ENCODE measurements at places on chromosomes 12 and 14.

DNA sequence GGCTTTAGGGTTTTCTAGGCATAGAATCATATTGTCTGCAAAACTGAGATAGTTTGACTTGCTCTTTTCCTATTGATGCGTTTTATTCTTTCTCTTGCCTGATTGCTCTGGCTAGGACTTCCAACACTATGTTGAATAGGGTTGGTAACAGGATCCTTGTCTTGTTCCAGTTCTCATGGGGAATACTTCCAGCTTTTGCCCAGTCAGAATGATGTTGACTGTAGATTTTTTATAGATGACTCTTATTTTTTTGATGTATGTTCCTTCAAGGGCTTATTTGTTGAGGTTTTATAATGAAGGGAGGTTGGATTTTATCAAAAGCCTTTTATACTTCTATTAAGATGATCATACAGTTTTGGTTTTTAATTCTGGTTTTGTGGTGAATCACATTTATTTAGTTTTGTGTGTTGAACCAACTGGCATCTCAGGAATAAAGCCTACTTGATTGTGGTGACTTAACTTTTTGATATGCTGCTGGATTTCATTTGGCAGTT, 478.2 kb downstream of the TMEM117 start:
- DNase-seq: no peak

- peak; percentile 69 for DNase-seq
These were observed 4.1 kb downstream of the SINHCAF start for GRCh38 chr12:31321897-31322228.

DNA sequence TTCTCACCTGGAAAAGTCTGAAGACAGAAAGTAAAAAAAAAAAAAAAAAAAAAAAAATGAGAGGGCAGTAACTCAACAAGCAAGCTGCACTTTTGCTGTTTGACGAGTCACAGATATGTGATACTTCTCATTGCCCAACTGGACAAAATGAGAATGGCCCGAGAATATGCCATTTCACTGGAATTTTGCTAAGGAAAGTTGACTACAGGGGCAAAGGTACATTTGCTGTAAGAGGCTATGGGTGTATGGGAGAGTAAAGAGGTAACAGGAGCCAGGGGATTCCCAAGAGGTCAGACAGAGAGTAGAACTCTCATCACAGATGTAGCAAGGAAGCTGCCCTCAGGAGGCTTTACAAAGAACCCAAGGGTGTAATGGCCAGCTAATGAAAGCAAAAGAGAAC, 22.9 kb downstream of the KIF21A start:
- DNase-seq: no peak

DNA sequence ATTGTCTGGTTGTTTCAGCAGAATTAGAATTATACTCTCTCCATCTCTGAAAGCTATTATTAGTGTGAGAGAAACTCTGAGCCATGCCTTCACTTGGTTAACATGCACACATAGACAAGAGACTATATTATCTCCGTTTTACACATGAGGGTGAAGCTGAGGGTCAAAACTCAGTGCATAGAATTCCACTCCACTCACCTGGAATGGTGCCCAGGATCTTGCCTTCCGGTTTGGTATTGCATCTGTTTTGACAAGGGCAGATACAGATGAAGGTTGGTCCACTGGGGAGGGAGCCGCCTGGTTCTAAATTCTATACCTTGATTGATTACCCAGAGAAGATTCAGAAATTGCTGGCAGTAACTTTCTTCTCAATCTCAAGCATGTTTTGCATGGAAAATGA, 149.5 kb upstream of the PELI2 start:
- peak; percentile 8 for DNase-seq

DNA sequence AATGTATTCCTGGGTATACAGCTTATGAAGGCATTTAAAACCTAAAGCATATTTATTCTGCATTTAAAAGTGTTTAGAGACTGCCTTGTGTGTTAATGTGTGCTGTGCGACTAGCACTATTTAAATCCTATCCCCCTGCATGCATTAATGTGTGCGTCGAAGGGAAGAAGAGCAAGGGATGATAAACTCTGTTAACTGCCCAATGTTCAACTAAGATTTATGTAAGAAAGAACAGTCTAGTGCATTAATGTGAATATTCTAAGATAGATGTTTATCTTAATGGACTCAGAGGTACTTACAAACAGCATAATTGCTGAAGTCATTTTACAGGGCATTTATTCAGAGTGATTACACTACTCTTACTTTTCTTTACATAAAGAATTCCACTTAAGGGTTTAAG, 424.8 kb downstream of the DIO2 start:
- no peak for DNase-seq

GRCh38 chr12:67637718-67638117, 10.8 kb upstream of the DYRK2 start:
- no peak for DNase-seq

DNA sequence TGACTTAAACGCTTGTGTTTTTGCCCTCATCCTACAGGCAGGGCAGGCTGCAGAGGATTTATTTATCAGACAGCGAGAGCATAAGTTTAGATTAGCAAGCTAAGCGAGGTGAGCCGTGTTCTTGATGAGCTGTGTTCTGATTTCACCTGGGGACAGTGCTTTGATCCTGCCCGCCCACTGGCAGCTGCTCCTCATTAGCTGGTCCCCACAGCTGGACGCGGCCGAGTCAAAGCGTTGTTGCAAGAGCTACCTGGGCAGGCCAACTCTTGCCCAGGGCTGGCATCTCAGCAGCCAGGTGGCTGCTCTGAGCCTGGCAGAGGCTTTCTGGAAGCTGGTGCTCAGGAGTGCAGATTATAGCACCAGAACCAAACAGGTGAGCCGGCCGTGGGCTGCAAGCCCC, 46.8 kb upstream of the BEGAIN start:
- no peak for DNase-seq

- DNase-seq: no peak
These were observed 1485.4 kb upstream of the TMEM132C start for GRCh38 chr12:126781593-126781992.

GRCh38 chr12:26195250-26195640, at the start of gene SSPN:
TSS of gene SSPN (plus strand) at chr12:26195573. CDS start at chr12:26195673, 100 bp downstream.
- DNase-seq: peak; percentile 63

DNA sequence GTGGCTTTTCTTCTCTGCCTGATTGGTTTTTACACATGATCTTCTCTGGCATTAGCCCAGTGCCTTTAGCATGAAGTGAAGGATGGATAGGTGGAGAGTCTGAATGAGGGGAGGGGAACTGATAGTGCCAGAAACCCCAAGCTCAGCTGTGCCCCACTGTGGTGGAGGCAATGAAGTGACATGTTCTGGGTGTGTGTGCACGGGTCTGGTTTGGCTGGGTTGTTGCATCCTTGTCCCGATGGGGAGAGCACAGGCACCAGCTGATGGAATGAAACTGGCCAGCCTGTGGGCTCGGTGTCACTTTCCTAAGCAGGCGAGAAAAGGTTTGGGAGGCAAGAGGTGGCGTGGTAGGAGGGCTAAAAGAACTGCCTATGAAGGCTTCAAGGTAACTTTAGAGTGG, 65.3 kb downstream of the CACNA1C start:
- DNase-seq: no peak

DNA sequence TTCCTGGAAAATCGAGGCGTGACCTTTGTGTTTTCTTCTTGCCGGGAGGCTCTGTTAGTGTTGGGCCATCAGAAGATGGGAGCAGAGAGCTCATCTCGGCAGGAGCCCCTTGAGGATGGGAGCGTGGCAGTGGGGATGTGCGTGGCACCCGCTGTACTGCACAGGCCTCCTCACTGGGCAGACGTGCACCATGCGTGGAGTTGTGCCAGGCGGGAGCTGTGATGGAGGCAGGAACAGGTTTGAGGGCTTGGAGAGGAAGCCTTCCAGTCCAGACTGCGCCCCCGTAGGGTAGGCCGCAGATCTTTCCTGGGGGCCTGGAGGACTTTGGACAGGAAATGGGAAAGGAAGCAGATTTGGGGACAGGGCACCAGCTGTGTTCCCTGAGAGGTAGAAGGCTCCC, 197.5 kb downstream of the TSPAN9 start:
- no peak for DNase-seq

DNA sequence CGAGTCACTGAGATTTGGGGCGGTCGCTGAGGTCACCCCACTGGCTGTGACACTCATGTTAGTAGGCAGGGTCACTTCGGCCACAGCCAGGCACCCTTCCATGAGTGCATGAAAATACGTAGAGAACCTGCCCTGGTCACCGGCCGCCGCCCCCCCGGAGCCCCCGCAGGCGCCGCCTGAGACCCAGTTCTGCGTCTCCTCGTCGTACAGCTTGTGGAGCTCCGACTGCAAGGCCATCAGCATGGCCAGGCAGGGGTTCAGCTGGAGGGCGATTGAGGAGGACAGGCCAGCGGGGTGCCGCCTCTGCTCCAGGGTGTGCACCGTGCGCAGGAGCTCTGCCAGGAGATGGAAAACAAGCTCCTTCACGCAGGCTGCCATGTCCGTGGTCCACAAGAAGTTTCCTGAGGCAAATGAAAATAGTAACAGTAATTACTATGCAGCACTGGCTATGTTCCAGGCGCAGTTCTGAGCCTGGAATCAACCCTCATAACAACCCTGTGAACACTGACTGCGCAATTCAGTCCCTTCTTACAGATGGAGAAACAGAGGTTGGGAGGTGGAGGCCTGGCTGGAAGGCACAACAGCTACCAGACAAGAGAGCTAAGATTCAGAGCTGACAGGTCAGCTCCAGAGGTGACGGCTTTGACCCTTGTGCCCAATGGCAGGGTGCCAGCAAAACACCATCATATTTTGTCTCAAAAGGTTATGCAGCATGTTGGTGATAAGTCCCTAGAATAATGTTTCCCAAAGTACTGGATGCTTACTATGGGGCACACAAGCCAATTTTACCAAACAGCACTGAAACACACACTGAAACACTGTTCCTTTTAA, 59.9 kb downstream of the TRAFD1 start:
- no peak for DNase-seq

- DNase-seq: no peak
These were observed 67.6 kb downstream of the RMST start for GRCh38 chr12:97530245-97530644.

DNA sequence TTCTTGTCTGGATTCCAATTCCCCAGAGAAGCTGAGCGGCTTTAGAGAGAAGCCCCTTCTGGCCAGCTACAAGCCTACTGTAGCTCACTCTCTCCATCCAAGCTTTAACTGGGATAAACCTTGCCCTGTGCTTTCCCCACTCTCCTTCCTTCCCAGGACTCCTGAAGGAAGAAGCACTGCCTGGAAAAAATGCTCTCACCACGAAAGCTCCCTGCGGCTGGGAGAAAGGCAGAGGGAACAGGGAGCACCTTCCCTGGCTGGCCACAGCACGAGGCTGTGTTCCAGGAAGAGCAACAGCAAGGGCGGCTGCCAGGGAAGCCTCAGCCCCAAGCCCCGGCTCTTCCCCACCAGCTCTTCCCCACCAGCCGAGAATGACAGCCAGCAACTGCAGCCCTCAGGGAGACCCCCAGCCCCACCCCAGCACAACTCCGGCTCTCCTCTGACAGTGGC, 40.8 kb upstream of the PNMA1 start:
- DNase-seq: peak; percentile 80

DNA sequence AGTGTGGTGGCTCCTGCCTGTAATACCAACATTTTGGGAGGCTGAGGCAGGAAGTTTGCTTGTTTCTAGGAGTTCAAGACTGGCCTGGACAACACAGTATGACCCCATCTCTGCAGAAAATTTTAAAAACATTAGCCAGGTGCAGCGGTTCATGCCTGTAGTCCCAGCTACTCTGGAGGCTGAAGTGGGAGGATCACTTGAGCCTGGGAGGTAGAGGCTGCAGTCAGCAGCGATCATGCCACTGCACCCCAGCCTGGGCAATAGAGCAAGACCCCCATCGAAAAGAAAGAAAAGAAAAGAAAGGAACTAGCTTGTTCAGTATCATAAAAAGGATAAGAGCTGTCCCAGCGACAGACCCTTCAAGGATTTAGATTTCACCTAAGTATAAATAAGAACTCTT, 18.1 kb upstream of the PWP1 start:
- no peak for DNase-seq

DNA sequence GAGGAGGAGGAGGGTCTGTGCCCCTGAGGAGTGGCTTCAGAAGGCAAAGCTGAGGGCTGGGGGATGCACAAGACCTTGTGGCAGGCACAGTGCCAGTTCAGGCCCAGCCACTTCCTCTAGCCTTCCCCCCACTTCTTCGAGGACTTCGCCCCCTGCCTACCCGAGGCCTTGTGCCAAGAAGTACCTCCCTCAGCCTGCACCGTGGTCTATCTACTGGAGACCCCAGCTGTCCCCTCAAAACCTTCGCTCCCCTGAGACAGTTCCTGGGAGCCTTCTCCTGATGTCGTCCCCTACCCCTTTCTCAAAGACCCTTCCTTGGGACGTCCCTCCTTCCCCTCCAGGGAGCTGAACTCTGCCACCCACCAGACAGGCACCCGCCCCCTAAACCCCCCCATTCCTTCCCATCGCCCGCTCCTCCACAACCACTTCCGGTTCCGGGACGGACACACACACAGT, 604 bp downstream of the ZNF384 start:
- no peak for DNase-seq

DNA sequence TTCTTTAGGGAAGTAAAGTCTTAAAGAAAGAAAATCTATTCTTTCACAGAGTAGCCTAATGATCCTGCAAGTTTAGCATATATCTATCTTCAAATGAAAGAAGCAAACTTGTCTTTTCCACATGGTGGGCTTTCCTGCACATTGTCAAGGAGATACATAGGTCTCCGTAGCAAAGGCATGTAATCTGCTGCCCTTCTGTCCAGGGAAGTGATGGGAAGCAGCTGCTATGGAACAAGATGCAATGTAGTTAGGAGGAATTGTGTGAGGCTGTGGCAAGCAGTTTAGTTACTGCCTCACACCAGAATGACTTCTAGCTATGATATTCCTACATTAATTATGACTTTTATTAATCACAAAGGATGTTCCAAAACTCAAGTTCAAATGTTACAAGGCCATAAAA, 174.4 kb downstream of the PDZRN4 start:
- DNase-seq: no peak

DNA sequence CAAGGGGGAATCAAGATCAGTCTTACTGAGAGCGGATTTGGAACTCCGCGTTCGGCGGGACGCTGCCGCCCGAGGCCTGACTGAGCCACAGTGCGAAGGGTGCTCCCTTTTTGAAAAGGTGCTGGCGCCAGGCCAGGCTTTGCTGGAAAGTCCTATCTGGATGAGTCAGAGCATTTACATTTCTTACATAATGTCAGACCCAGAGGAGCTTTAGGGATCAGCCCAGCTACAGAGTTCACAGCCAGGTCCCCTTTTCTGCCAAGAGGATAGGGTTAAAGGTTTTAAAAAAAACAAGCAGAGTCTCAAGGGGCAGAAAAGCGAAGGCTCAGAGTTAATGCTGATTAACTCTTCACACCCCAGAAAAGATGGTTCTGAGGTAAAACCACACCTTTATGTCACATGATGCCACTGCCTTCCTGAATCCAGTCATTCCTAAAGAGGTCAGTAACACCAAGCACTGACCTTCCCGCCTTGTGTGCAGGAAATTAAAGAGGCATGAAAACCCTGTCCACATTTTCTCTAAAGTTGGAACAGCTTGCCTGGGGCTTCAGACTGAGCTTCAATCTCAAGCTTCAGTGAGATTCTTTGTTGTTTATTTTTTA, 11.7 kb upstream of the FBXL14 start:
- DNase-seq: peak; percentile 71
